ENCODE measurements at places on chromosomes 12 and 14.

DNA sequence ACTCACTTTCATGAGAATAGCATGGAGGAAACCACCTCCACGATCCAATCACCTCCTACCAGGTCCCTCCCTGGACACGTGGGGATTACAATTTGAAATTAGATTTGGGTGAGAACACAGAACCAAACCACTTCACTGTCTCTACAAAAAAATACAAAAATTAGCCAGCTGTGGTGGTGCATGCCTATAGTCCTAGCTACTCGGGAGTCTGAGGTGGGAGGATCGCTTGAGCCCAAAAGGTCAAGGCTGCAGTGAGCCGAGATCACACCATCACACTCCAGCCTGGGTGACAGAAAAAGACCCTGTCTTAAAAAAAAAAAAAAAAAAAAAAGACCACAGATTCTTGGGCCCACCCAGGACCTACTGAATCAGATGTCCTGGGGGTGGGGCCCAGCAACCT lies 28.3 kb downstream of the BRI3BP start:
- no peak for DNase-seq

GRCh38 chr14:48584031-48584430 lies 908.6 kb upstream of the MDGA2 start:
- DNase-seq: no peak

DNA sequence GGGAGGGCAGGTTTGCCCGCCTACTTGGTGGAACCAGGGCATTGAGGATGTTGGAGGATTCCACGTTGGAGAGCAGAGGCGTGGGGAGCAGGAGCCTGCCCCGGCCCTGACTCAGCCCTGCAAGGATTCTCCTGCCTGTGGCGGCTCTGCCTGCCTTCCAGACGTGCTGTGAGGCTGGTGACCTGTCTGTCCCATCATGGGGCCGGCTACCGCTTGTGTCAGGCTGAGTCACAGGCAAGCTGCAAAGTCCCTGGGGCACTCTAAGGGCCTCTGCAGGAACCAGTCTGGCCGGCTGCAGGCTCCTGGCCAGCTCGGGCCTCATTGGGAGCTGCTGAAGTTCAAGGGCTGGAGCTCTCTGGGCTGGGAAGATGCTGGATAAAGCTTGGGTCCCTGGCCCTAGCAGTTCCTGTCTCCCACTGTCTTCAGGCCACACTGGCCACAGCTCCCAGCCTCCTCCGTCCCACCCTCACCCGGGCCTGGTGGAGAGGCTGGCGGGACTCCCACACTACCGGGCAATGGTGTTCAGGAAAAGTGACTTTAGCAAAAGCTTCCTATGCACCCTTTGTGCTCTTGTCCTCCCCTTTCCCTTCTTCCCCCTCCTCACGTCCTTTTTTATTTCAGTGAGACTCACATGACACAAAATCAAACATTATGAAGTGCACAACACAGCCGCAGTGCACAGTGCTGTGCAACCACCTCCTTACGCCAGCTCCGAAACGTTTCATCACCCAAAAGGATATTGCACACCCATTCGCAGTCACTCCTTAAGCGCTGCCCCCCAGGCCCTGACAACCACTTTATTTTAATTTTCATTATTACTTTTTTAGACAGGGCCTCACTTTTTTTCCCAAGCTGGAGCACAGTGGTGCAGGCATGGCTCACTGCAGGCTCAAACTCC lies 22.0 kb upstream of the ULK1 start:
- no peak for DNase-seq

DNA sequence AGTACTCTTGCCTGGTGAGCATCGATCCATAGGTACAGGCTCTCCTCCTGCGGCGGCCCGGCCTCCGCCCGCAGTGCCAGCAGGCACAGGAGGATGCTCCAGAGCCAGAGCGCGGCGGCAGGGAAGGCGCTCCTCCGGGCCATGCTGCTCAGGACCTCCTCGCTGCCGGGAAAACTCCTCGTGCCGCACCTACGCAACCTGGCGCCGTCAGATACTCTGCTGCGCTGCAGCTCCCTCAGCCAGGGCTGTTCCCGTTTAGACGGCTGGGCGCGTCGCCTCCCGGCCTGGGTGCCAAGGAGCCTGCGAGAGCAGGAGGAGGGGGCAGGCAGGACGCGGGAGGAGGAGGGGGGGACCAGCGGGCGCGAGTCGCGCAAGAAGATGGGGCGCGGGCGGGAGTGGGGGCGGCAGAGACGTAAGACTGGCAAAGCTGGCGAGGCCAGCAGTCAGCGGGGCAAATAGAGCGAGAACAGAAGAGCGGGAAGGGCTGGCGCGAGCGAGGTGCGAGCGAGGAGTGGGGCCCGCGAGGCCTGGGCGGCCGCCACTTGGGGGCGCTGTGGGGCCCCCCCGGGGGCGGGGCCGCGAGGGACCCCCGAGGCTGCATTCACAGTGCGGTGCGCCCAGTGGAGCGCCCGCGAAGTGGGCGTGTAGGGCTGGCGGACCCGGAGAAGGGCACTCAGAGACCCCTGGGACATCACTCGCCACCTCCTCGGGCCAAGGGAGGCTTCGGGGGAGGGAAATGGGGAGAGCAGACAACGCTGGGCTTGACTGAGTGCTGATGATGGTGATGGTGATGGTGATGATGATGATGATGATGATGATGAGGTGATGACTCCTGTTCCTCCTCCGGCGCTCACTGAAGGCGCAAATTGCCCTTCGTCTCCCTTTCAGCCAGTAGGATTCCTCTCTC lies at the start of gene WIF1:
Gene WIF1, minus strand, starts transcription at position 257 of the 907 bp plus-strand sequence. Its CDS starts 114 bp downstream, at position 143.
- no peak for DNase-seq

GRCh38 chr14:51432302-51432948 lies 192.4 kb downstream of the TMX1 start:
- DNase-seq: no peak

DNA sequence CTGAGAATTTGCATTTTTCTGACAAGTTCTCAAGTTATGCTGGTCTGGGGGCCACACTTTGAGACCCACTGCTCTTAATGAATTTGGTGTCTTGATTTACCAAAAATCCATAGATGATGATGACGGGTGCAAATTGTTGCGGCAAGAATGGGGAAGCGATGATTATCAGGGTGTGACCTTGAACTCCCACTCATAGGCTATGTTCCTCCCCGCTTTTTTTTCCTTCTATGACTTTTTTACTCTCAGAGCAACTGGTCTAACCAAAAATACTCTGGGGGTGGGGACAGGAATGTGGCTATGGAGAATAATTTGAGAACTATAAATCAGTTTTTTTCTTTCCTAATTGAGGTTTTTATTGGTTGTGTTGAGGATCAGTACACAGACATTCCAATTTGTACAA lies 83.6 kb downstream of the PPFIBP1 start:
- DNase-seq: no peak

Data from CD4-positive, alpha-beta T cell treated with Interleukin-4 for 4 hours (primary cell).